Stimulated activated naive CD4-positive, alpha-beta T cell (primary cell): ENCODE measurements at places on chromosomes 16 and 17.

DNA sequence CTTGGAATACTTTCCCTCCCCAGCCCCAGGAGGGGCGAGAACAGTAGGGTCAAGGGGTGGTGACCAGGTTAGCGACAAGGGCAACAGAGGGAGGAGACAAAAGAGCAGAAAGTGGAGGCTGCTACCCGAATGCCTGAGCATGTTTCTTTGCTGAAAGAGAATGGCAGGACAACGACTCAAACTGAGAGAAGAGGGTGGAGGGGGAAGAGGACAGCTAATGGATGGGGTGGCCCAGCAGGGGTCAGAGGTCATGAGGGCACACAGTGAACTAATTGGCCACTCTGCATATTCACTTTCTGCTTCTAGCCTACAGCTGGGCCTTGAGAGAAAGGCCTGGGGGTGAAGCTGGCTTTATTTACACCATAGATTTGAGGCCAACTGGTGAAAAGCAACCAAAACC, 19.1 kb upstream of the DDX52 start:
- DNase-seq, result no peak

DNA sequence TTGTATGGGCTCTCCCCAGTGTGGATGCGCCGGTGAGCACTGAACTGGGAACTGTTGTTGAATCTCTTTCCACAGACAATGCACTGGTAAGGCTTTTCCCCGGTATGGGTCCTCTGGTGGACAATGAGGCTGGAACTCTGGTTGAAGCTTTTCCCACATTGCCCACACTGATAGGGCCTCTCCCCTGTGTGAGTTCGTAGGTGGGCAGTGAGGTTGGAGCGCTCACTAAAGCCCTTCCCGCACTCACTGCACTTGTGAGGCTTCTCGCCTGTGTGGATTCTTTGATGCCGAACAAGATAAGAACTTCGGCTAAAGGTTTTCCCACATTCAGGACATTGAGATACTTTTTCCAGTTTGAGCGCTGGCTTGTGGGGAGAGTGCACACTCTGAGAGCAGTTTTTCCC, 17.8 kb downstream of the ZSCAN32 start:
- no peak for DNase-seq

- no peak for DNase-seq
Observed at GRCh38 chr16:88855736-88856121, 1.0 kb downstream of the GALNS start.

DNA sequence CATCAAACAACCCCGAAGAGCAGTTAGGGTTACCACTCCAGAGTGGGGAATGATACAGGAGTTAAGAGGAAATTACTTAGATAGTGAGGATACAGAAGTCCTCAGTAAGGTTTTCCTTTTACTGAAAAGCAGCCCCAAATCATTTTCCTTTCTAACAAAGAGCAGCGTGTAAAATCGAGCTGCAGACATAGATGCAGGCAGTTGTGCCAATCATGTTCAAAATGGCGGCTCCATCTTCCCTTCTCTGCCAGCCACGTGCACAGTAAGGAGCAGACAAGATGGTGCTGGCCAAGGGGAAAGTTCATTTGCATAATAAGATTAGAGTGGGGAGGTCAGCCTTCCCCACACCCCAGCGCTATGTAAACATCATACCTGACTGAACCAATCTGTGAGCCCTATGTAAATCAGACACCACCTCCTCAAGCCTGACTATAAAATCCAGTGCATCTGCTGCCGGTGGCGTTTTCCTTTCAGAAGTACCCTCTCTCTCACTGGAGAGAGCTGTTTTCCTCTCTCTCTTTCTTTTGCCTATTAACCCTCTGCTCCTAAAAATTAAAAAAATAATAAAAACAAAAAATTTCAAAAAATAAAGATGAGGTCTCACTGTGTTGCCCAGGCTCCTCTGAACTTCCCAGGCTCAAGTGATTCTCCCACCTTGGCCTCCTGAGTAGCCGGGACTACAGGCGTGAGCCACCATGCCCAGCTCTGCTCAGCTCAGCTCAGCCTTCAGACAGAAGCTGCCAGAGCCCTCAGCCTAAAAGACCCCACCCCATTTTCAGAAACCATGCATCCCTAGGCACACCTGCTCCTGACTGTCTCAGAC, 2.6 kb upstream of the SRL start:
- no peak for DNase-seq

DNA sequence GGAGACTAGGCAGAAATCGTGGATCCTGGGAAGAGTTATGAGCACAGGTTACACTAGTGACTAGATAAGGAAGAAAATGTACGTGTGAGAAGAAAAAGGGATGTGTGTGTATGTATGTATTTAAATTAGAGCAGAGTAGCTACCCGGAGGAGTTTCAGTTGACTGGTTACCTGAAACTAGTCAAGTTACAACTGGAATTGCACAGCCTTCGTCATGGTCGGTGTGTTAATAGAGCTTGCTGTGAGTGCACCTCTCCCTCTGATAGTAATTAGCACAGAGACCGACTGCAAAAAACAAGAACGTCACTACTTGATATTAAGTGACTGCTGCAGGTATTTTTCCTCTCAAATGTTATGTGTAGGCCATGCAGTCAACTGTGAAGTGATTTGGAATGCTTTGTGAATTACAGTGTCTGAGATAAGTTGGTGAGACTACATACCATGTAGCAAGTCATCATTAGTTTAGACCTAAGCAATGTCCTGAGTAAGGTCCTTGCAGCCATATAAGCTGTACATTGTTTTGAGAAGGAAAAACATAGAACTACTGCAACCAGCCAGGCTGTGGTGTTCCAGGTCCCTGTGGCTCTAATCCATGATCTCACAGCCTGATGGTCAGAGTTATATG, 95.7 kb downstream of the WNT3 start:
- DNase-seq, result no peak

DNA sequence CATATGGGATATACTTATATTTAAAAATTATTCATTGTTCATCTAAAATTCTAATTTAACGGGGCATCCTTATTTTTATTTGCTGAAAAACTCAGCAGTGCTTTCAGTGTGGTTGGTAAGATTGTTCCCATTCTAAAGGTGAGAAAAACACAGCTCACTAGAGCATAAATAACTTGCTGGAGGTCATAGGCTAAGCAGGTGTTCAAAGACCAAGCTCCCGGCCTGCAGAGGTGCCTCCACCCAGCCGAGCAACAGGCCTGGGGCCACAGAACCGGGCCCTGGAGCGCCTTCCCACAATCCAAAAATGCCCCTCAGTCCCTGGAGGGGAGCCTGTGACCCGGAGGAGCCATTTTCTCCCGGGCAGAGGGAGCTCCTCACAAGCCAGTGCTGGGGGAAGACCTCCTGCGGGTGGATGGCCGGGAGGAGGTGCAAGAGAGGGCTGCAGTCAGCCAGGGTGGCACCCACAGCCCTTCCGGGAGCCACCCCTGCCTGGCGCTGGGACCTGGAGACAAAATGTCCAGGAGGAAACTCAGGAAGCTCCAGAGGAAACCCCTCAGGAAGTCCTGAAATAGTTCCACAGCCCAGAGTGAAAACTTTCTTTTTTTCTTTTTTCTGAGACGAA, 14.7 kb downstream of the ABR start:
- no peak for DNase-seq

DNA sequence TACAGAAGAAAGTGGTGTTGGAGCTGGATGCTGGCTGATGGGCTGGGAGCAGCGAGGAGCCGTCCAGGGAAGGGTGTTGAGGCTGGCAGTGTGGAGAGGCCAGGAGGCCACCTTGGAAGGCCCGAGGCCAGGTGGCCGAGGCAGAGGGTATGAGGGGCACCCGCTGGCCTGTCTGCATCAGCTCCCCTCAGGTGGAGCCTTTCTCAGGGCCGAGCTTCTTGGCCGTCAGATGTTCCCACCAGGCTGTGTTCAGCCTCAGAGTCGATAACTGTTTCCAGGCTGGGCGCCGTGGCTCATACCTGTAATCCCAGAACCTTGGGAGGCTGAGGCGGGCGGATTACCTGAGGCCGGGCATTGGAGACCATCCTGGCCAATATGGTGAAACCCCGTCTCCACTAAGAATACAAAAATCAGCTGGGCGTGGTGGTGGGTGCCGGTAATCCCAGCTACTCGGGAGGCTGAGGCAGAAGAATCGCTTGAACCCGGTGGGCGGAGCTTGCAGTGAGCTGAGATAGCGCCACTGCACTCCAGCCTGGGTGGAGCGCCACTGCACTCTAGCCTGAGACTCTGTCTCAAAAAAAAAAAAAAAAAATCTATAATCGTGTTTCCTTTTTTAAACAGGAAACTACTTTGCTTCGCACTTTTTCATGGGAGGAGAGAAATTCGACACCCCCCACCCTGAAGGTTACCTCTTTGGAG, 25.3 kb downstream of the MGRN1 start:
- no peak for DNase-seq

DNA sequence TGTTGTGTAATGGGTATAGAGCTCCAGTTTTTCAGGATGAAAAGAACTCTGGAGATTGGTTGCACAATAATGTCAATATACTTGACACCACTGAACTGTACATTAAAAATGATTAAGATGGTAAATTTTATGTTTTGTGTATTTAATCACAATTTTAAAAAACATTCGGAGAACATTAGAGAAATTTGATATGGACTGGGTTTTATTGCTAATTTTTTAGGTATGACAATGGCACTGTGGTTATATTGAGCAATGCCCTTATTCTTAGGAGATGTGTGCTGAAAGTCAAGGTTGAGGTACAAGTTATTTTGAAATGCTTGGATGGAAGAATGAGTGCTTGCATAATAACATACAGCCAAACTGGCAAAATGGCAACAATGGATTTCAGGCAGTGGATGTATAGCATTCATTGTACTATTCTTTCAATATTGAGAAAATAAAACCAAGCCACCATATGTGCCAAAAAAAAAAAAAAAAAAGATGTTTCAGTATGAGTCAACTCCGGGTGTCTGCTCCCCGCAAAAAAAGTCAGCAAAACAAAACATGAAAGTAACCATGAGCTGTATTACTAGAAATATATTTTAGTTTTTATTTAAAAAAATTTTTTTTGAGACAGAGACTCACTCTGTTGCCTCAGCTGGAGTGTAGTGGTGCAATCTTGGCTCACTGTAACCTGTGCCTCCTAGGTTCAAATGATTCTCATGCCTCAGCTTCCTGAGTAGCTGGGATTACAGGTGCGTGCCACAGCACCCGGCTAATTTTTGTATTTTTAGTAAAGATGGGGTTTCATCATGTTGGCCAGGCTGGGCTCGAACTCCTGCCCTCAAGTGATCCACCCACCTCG, 19.8 kb downstream of the HOXB1 start:
- DNase-seq, result no peak

GRCh38 chr16:69057400-69058378, 47.8 kb upstream of the HAS3 start:
- DNase-seq, result no peak

GRCh38 chr17:28097901-28098300, 55.4 kb downstream of the NLK start:
- no peak for DNase-seq

DNA sequence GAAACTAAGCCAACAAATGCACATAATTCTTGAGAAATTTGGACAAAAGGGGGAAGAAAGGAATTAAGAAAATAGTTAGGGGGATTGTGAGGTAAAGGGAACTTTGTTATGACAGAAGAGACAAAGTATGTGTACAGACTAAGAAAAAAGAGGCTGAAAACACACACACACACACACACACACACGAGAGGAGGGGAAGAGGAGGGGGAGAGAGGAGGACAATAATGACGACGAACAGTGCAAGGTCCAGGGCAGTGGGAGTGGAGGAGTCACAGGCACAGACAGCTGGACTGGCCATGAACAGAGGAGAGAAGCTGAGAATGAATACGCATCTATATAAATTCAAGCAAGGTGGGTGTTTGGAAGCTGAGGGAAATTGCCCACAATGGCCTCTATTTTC, 44.6 kb downstream of the MARVELD3 start:
- DNase-seq, result no peak

GRCh38 chr17:8059131-8059530, 20.3 kb downstream of the ALOX15B start:
- no peak for DNase-seq

DNA sequence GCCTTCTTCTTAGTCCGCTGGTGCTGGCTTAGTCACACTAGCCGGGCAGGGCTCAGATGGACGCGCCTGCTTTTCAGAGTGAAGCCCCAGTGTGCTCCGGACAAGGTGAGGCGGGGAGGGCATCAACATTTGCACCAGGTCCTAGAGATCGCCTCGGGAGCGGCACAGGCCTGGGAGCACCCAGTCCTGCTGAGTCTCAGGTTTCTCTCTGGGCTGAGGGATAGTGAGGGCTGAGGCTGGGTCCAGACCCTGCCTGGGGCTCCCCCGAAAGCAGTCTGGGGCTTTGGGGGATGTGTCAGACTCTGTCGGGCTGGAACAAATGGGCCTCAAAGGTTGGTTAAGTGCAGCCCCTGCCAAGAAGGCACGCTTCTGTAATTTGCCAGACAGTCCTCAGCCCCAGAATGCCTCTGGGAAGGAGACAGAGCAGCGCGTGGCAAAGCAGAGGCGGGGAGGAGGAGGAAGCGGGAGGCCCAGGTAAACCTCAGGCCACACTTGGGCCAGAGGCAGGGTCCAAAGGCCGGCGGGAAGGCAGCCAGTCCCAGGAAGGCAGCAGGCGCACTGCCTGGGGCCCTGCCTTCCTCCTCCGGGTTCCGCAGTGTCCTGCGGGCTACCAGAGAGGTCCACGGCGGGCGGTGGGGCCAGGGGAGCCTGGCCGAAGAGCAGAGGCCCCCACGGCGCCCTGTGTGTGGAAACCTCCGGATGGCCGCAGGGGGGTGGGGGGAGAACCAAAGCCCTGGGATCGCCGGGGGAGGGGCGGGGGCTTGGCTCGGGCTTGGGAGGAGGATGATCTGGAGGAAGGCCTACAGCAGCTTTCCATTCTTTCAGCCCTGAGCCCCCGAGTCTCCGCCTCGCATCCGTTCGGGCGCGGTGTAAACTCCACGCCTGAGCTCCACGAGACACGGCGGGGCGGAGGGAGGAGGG, 39.5 kb upstream of the ATP2A3 start:
- DNase-seq, result no peak

DNA sequence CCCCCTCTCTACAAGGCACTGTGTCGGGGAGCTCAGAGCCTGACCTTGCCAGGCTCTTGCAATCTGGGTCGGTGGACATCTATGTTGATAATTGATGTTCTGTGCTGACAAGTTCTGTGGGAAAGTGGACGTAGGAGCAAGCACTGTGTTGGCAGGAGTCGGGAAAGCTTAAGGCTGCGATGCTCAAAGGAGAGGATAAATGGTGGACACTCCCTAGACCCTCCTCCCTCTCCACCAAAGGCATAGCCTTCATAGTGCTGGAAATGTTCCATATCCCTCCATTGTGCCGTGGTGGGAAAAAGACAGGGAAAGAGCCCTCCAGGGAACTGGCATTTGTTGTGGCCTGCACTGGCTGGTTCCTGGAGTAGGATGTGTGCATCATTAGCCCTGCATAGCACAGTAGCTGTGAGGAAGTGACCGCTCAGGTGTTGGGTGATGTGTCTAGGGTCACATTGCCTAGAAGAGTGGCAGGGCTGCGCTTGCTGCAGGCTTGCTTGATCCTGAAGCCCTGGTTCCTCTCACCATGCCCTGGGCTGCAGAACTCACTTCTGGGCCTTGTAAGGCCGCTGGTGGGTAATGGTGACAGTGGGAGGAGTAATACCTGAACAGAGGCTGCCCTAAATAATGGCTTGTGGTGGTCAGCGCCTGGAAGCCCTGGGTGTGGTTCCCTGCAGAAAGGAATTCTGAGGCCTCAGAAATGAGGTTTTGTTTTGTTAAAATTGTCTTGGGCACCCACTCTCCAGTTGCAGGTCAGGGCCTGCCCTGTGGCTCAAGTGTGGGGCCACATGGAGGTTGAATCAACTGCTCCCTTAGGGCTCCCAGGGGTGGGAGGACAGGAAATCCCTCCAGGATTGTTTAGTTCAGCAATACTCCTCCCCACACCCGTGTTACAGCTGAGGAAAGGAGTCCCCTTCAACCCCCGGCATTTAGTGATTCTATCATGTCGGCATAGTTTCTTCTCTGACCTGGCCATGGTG, 62.6 kb downstream of the KSR1 start:
- DNase-seq, result no peak

- peak; percentile 28 for DNase-seq
Observed at GRCh38 chr16:68116256-68116867, 31.2 kb downstream of the NFATC3 start.
